ENCODE measurements at places on chromosomes 2 and 18.

- DNase-seq: no peak
These were observed 4.5 kb downstream of the PSTPIP2 start for GRCh38 chr18:46067438-46068007.

GRCh38 chr2:120016800-120017199 is 3.9 kb downstream of the EPB41L5 start:
- no peak for DNase-seq

DNA sequence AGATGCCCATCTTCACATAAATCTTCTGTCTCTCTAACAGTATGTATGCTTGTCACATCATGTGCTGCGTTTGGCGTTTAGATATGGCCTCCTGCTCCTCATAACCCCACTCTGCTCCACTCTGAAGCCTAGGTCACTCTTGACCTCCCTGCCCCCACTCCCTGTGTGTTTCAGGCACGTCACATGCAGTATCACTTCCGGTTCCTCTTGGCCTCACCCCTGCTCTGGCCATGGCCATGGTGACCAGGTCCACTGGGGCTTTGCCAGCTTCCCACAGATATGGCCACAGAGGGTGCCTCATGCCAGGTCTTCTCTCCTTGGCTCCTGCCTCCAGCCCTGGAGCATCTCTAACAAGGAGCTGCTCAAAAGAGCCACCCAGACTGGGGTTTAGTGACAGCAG is 160.0 kb downstream of the RNF152 start:
- DNase-seq: no peak

DNA sequence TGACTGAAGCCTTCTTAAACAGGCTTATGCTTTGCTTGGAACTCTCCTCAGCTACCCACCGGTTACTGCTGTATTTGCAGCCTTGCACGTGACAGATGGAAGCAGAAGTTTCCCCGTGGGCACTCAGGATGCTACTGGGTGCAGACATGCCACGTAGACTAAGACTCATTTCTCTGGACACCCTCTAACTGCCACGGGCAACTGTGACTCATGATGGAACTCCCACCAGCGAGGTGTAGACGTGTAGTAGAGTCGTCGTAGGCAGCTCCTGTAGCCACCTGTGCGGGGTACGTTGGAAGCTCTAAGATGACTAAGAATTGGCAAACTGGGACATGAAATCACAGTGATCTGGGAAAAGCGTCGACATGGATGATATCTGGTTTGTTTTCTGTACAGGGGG is 27.5 kb downstream of the TSHZ1 start:
- no peak for DNase-seq

GRCh38 chr2:120863661-120864320 is 128.1 kb downstream of the GLI2 start:
- no peak for DNase-seq

GRCh38 chr2:172230889-172231401 is 128.2 kb upstream of the DLX2 start:
- DNase-seq: no peak

DNA sequence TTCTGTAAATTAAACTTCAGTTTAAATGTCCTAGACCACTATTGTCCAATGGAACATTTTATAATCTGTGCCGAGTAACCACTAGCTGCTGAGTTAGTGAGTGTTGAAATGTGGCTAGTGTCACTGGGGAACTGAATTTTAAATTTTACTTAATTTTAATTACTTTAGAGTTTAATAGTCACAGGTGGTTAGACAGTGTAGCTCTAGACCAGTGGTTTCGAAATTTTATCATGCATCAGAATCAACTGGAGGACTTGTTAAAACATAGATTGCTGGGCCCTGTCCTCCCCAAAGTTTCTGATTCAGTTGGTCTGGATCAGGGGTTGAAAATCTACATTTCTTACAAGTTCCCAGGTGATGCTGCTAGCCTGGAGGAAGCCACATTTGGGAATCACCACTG is 110.4 kb downstream of the FMNL2 start:
- DNase-seq: no peak

- no peak for DNase-seq
These were observed 353.3 kb downstream of the DSC3 start for GRCh38 chr18:30689216-30689615.

Data from RWPE2 (cell line).